Kasumi-1 (cell line): ENCODE measurements at places on chromosomes 2 and 18.
A peak's percentile ranks its signal among the peaks of the same experiment; 100 is the strongest.

DNA sequence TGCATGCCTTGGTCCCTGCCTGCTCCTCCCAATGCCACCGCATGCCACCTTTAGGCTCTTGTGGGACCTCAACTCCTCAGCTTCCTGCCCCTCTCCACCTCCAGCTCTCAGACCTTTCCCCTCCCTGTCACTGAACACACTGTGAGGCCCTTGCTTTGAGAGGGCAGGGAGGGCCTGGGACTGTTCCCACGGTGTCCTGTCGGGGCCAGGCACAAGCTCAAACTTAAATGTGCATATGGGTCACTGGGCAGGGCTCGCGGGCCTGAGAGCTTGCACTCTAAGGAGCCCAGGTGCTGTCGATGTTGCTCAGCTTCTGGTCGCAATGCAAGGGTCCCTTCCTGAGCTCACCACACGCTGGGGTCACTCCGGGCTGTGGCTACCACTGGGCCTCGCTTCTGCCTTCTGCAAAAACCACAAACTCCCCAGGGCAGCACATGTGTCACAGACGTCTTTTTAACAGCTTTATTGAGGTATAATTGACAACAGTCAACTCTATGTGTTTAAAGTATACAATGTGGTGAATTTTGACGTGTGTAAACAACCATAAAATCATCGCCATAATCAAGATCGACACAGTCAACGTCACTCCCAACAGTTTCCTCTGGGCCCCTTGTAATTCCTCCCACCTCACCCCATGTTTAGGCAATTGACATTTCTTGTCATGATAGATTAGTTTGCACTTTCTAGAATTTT, 11.9 kb upstream of the B3GNT7 start:
- DNase-seq = no peak

- no peak for DNase-seq
Observed at GRCh38 chr2:30781451-30781850, 25.8 kb downstream of the CAPN13 start.

DNA sequence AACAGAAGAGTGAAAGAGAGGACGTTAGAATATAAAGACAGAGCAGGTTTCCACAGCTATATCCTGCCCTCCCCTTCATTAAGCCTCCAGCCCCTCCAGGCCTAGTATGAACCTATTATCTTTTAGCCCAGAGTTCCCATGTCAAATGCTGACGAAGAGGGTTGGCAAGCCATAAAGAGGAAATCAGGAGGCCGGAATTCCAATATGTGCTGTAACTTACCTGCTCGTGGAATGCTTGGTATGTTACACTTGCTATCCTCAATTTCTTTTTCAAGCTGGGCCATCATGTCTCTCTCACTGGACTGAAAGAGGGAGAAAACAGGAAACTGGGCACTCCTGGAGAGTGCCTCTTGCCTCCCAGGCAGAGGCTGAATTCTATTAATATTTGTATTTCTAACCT, 264.1 kb downstream of the TRIB2 start:
- DNase-seq = no peak

DNA sequence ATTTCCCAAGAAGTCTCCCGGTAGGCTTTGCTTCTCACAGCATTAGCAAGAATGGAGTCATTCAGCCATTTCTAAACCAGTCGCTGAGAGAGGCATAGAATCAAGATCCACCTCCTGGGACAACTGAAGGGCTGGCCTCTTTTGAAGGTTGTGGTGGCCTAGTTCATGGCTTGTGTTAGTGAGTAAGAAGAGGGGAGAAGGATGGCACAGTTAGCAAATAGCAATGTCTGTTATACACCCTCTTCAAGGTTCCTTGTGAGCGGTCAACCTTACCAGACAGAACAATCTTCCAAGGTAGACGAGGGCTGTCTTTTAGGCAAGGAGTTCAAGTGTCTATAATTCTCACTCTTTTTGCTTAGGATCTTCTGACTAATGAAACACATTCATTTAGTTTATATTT, 35.4 kb upstream of the DNAH7 start:
- no peak for DNase-seq

DNA sequence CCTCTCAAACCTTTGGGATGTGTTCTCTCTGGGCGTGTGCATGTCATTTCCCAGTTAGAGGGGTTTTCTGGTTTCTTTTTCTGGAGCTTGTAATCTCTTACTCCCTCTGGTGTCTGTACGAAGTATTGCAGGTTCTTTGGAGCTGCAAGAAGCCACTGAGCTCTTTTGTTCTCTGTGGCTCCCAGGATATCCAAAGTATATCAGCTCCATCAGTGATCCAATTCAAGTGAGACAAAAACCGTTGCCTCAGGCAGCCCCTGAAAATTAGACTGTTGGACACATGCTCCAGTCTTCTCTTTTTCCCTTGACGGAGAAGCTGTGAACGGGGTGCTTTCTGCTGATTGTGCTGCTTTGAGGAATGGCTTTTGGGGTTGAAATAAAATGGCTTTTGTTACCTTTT, 59.0 kb upstream of the LDLRAD4 start:
- DNase-seq = peak; percentile 58

GRCh38 chr18:42275138-42275535, 320.1 kb downstream of the PIK3C3 start:
- DNase-seq = no peak
